ENCODE measurements at places on chromosomes 16 and 17. TPM values are rescaled to one million over a fixed set of nuclear protein-coding genes. Genes with fewer than 3 reads are reported as not detected.

DNA sequence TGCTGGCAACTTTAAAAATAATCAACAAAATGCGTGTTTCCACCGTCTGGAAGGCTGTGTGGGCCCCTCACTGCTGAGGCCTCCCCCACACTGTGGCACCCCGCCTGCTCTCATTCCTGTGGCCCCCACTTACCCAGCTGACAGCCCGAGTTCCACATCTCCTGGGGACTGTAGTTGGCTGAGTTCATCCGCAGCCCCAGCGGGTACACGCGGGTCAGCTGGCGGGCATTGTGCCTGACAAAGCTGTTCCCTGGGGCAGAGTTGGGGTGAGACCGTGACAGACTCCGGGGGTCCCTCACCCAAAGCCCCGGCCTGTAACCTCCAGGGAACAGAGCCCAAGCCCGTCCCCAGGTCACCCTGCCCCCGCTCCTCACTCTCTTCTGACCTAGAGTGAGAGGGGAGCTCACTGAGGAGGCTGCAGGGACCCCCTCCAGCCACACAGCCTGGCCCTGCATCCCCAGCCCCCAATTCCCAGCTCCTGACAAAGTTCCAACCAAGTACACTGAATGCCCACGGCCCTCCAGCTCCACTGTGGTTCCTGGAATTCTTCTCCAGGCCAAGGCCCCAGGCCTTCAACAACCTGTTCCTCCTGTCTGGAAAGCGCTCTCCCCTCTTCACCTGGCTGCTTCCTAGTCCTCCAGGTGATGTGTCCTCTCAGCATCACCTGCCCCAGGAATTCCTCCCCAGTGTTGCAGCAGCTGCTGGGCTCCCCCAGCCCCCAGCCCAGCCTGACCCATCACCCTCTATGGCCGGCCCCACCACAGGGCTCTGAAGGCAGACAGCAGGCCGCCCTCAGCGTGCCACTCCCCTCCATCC lies 18.0 kb downstream of the PLCD3 start:
- no peak overlapping the region for H3K27ac ChIP-seq
- H3K4me3 ChIP-seq = no peak overlapping the region
- no peak for DNase-seq

GRCh38 chr17:75626496-75627038 lies 6.7 kb upstream of the SMIM5 start:
- no peak for DNase-seq
- H3K36me3 ChIP-seq = peaks cover 10% of the 10 kb centered on the region
- no peaks in the 10 kb centered on the region for H3K27me3 ChIP-seq
- H3K27ac ChIP-seq = no peak overlapping the region
- H3K4me1 ChIP-seq = no peaks in the 10 kb centered on the region

DNA sequence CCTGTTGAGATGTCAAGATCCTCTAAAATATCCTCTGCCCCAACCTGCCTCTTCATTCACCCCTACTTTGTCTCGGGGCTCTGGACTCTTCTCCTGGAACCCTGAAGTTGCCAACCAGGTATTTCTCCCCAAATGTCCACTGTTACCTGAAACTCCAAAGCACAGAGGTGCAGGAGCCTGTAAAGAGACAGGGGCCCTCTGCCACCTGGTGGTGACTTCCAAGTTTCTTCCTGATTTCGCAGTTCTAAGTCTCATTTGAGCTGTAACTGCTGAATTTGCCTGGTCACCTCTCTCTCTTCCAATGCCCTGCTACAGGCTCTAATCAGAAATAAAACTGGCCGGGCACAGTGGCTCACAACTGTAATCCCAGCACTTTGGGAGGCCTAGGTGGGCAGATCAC lies 77.1 kb upstream of the RCVRN start:
- H3K27me3 ChIP-seq = no peaks in the 10 kb centered on the region
- DNase-seq = no peak
- no peaks in the 10 kb centered on the region for H3K36me3 ChIP-seq
- H3K27ac ChIP-seq = no peak overlapping the region
- H3K4me1 ChIP-seq = no peaks in the 10 kb centered on the region

GRCh38 chr17:72692676-72693075 lies 399.8 kb downstream of the SLC39A11 start:
- no peak overlapping the region for H3K4me3 ChIP-seq
- DNase-seq = no peak
- H3K36me3 ChIP-seq = no peaks in the 10 kb centered on the region
- no peaks in the 10 kb centered on the region for H3K27me3 ChIP-seq
- H3K27ac ChIP-seq = no peak overlapping the region

- no peaks in the 10 kb centered on the region for H3K27me3 ChIP-seq
- H3K36me3 ChIP-seq = no peaks in the 10 kb centered on the region
- no peak overlapping the region for H3K27ac ChIP-seq
- DNase-seq = no peak
Measured at GRCh38 chr17:31811101-31811500, 47.9 kb downstream of the COPRS start.

DNA sequence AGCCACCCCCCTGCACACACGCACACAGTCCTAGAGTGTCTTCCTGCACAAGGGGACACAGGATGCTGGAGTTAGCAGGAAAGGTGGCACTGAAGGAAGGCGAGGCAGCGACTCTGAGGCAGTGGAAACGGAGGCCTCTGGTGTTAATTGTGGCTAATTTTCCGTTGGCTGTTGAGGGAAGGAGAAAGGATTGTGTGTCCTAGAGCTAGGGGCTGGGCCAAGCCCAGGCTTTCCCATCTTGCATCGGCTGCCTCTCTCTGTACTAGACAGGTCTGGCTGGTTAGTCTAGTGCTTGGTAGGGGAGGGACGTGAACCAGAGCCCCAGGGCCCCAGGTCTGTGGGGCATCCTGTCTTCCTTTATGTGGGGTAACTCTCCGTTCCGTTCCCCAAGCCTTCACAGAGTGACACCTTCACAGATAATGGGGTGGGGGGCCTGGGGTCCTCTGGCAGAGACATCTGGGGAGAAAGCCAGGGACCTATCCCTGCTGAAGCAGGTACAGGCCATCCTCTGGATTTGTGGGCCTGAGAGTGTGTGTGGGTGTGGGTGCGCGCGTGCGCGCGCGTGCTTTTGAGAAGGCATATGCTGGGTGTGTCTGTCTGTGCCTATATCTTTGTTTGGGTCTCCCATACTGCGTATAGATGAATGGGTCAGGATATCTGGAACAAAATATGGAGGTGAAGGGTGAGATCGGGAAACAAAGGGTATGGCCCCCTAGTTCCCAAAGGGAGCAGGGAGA lies at the start of gene CHD3:
Gene CHD3 (plus strand): TSS at position 606 of the 737 bp plus-strand sequence. CDS start 212 bp downstream, outside the sequence.
- H3K4me3 ChIP-seq = peak within 1 kb of the TSS; percentile 84
- no peak for DNase-seq
- peaks cover 14% of the 10 kb centered on the region for H3K36me3 ChIP-seq
- H3K27ac ChIP-seq = peak within 1 kb of the TSS; percentile 95
- no peaks in the 10 kb centered on the region for H3K27me3 ChIP-seq

DNA sequence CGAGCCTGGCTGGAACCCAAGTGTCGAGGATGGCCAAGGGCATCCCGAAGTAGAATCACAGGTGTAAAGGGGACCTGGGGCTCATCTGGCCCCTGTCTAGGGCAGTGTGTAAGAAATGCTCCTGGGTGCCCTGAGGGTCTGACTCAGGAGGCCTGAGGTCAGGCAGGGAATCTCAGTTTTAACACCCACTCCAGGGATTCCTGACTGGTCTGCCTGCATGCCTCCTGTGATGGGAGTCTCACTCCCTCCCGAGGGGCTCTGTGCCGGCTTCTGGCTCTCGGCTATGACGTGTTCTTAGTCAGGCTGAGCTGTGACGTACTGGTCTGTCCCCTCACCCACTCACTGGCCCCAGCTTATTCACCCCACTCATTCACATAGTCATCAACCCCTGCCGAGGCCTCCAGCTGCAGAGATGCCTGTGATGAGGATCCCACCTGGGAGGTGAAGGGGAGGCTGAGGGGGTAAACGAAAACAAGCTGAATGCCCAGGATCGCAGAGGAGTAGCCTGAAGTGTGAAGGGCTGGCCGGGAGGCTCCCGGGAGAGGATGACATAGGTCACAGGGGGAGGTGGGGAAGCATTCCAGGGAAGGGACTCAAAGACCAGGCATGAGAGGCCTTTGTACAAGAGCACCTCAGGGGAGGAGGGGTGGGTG lies 23.8 kb downstream of the FAM83G start:
- DNase-seq = no peak
- no peak overlapping the region for H3K4me3 ChIP-seq
- H3K36me3 ChIP-seq = peaks cover 26% of the 10 kb centered on the region
- no peaks in the 10 kb centered on the region for H3K27me3 ChIP-seq
- no peaks in the 10 kb centered on the region for H3K4me1 ChIP-seq

- no peaks in the 10 kb centered on the region for H3K27me3 ChIP-seq
- no peak overlapping the region for H3K27ac ChIP-seq
- H3K4me3 ChIP-seq = no peak overlapping the region
- H3K36me3 ChIP-seq = peaks cover 16% of the 10 kb centered on the region
- DNase-seq = no peak
- H3K4me1 ChIP-seq = peaks cover 32% of the 10 kb centered on the region
Measured at GRCh38 chr17:7005716-7006115, 6.7 kb upstream of the RNASEK start.

GRCh38 chr16:86093801-86094750 lies 195.1 kb downstream of the IRF8 start:
- no peak overlapping the region for H3K27ac ChIP-seq
- H3K4me1 ChIP-seq = peaks cover 11% of the 10 kb centered on the region
- no peak for DNase-seq
- no peaks in the 10 kb centered on the region for H3K27me3 ChIP-seq
- no peaks in the 10 kb centered on the region for H3K36me3 ChIP-seq

GRCh38 chr16:64092271-64092670 lies 1029.6 kb downstream of the CDH11 start:
- no peaks in the 10 kb centered on the region for H3K36me3 ChIP-seq
- no peaks in the 10 kb centered on the region for H3K27me3 ChIP-seq
- DNase-seq = no peak
- H3K4me3 ChIP-seq = no peak overlapping the region

DNA sequence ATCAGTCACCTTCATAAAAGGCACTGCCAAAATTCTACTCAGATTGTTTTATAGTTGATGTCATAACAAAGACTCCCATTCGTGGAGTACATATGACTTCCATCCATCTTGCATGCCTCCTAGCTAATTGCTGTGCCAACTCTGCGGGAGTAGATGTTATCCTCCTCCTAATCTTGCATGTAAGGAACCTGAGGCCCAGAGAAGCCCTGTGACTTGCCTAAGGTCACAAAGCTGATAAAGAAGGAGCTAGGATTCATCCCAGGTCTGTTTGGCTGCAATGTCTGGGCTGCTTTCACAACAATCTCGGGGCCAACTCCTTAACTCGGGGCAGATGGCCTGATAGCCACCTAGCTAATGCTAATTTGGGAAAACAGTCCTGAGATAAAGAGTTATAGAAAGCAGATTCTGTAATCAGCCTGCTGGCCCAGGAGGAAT lies 87.3 kb downstream of the YPEL2 start:
- no peak overlapping the region for H3K4me3 ChIP-seq
- H3K36me3 ChIP-seq = no peaks in the 10 kb centered on the region

DNA sequence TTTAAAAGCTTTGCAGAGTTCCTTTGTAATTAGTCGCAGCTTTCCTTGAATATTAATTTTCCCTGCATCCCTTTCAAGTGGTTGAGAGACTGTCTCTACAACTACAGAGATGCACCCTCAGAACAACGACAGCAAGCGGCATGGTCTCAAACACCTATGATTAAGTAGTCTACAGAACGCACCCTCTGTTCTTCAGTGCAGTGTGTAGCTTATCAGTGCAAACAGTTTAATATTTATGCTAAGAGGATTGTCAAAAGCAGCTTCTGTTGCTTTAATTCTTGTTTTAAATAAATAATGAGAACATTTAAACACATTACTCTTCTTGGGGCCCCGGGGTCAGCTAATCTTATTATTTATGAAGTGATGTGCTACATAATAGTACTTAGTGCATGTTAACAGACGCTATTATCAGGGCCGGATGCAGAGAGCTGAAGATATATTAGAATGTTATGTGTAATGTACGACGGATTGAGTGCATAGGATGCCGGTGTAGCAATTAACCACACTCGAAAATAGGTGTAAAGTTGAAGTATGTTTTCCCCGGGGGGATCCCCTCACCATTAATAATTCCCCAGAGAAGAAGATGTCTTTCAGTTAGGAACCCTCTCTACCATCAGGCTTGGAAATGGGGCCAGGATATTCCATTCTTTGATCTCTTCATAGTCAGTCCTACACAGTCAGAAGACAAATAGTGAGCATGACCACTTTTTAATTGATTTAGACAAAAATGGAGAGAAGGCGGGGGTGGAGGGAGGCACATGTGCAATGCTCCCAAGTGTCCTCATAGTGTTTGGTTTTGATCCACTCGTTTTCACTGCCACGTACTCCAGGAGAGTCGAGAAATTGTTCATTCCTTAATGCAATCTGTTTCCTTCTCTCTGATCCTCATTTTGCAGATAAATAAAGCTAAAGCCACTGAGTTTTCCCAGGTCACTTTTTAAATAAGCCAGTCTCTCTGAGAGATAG lies 176.3 kb downstream of the IRX3 start:
- no peaks in the 10 kb centered on the region for H3K27me3 ChIP-seq
- peaks cover 20% of the 10 kb centered on the region for H3K36me3 ChIP-seq
- DNase-seq = no peak
- no peak overlapping the region for H3K4me3 ChIP-seq

DNA sequence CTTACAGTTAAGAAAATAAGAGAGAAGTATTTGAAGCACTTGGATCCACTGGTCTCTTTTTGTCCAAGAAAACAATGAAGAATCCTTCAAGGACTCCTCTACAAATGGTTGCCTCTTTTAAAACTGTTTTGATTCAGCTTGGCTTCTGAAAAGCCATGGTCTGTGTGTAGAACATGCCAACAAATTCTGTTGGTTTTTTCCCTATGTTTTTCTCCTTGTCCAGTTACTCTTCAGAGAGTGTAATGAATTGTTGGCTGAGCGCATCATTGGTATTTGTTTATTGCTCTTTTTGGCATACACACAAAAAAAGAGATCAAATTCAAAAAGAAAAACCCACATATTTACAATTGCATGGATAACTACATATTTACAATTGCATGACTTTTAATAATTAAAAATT lies at the start of gene ABCA10:
Gene ABCA10 (minus strand): TSS at position 249 of the 400 bp plus-strand sequence. CDS start 3,466 bp downstream, outside the sequence.
- H3K27me3 ChIP-seq = no peaks in the 10 kb centered on the region
- H3K36me3 ChIP-seq = no peaks in the 10 kb centered on the region
- H3K4me3 ChIP-seq = peak within 1 kb of the TSS; percentile 9
- no peaks in the 10 kb centered on the region for H3K4me1 ChIP-seq

DNA sequence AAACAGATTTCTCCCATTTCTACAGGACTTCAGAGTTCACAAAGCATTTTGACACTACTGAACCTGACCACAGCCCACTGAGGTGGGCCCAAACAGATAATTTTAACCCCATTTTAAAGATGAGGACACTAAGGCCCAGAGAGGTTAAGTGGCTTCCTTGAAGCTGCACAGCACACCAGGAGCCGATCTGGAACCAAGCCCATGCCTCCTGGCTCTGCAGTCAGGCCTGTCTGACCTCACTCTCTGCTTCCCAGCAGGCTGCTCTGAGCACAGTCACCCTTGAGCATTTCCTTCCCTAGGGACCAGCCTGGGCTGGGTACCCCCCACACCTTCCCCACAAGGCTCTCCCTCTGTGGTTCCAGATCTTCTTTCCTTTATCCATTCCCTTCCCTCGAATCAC lies 252.2 kb downstream of the ENGASE start:
- H3K27ac ChIP-seq = no peak overlapping the region
- peaks cover 71% of the 10 kb centered on the region for H3K27me3 ChIP-seq
- no peaks in the 10 kb centered on the region for H3K4me1 ChIP-seq
- DNase-seq = no peak

- peak within 1 kb of the TSS; percentile 93 for H3K27ac ChIP-seq
- H3K4me1 ChIP-seq = peaks cover 63% of the 10 kb centered on the region
- H3K27me3 ChIP-seq = no peaks in the 10 kb centered on the region
- DNase-seq = peak; percentile 98
- peaks cover under 1% of the 10 kb centered on the region for H3K36me3 ChIP-seq
Measured at GRCh38 chr17:56913867-56914580, at the start of gene TRIM25. TSS of gene TRIM25 (minus strand) at chr17:56914049. CDS start at chr17:56913988, 61 bp downstream.

Gene CCL7
- not detected for total RNA-seq

Gene ALG1
- 12.9 TPM for total RNA-seq

Gene AATK
- total RNA-seq = 14.8 TPM

Gene PRDM7
- not detected for total RNA-seq

Gene TBC1D3C
- total RNA-seq = not detected

Gene CD300LB
- 0.83 TPM for total RNA-seq
